Cardiac fibroblast (primary cell): ENCODE measurements at places on chromosomes 2 and 18.

DNA sequence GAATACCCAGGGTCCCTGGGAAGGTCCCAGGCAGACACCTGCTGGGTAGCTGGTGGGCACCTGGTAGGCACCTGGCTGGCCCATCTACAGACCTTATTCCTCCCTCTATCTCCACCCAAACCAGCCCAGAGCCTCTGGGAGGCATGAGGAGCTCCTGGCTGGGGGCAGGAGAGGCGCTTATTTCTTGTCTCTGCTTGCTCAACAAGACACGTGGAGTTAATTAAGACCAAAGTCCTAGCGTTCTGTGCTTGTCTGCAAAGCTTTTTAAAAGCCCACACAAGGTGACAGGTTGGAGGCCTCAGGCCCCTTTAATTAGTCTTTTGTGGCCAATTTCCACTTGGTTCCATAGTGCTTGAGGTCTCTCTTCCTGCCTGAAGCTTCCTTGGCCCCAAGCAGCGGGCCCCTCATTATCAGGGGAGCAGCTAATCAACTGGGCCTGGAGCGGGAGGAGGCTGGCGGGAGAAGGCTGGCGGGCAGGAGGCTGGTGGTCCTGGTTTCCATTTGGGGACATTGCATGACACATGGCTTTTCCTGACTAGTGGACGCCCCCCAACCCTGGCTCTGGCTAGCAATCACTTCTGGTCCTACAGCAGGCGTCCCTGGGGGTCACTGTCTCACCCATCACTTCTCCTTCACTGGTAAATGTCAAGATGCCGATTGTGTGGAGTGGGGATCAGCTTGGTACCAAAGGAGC, 65.4 kb upstream of the HDAC4 start:
- DNase-seq, result no peak

GRCh38 chr2:96638144-96639121, at the start of gene KANSL3:
Gene KANSL3 (minus strand): TSS chr2:96638312. CDS start chr2:96637135, 1,177 bp downstream.
- peak; percentile 96 for DNase-seq

DNA sequence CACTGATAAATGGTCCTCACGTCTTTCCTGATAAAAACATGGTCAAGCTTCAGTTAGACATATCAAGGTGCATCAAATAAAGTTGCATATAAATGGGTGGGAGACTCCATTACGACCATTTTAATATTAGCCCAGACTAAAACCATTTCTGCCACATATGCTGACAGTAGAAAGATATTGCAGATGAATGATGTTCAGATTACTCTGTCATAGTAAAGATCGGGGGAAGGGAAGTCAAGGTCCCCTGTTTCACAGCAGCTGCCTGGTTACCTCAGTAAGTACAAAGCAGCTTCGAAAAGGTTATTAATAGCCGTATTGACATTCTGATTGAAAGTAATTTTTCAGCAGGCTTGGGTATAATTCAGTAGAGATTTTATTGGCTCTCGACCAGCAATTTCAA, 927.7 kb upstream of the CDH2 start:
- no peak for DNase-seq

- DNase-seq, result peak; percentile 6
These were observed 6.8 kb downstream of the CPLX4 start for GRCh38 chr18:59311631-59312030.

GRCh38 chr2:226115832-226116200, 683.8 kb downstream of the IRS1 start:
- no peak for DNase-seq

- DNase-seq, result no peak
These were observed 19.1 kb downstream of the FABP1 start for GRCh38 chr2:88108796-88109195.

GRCh38 chr2:102065675-102066252, 74.0 kb downstream of the IL1R2 start:
- peak; percentile 93 for DNase-seq

DNA sequence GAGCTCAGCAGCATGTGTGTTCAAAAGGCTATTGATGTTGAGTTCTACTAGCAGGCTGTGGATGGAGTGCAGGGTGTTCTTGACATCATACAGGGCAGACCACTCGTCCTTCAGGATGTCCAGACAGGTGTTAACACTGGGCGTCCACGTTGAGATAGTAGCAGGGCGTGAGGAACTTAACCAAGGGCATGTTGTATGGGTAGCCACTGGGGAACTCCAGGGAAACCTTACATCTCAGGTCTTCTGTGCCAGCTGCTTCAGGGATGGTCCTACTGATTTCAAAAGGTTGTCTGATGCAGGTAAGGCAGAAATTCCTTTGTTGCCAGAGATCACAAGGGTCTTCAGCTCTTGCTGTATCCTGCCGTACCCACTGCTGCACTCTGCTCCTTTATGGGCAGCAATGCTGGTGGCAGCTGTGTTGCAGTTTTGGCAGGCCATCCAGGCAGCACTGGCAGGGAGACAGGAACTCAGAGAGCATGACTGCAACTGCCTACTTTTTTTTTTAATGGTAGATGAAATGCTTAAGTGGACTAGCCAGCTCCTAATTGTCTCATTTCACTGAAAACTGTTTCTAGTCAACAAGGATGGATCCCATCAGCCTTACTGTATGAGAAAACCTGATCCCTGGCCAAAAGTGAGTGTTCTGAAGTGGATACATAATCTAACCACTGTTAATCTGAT, 32.4 kb upstream of the RBBP8 start:
- no peak for DNase-seq

DNA sequence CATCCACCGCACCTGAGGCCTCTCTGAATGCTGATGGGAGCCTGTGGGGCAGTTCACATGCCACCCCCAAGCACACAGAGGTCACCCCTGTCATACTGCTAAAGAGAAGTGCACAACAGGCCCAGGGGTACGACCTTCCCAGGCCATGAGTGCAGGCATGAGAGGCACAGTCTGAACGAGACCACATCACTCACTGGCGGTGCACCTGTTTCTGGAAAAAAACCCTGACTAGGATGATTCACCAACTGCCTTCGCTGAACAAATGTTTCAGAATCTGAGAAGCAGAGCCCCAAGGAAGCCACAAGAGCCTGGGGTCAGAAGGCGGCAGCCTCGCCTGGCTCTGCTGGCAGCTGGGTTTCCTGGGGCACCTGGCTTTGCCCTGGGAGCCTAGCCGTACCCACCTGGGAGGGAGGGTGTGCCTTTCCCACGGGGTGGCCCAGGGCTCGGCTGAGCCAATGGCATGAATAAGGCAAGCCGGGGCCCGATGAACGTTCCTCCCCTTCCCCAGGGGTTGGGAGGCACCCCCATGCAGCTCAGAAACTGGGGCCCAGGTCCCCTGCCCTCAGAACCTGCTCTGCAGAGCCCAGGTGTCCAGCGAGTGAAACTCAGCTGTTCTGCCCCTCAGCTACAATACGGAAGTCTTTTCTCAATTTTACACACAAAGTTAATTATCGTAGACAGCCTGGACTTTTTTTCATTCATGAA, 73.8 kb downstream of the HDAC4 start:
- no peak for DNase-seq

GRCh38 chr2:105395691-105396090, 3.2 kb downstream of the FHL2 start:
- no peak for DNase-seq

GRCh38 chr2:96537066-96537733, 648 bp downstream of the ARID5A start:
- peak; percentile 48 for DNase-seq

GRCh38 chr18:48037481-48038271, 107.2 kb upstream of the SMAD2 start:
- DNase-seq, result no peak
